ENCODE measurements at places on chromosomes 2 and 18.

GRCh38 chr2:222862106-222862908, 1.5 kb downstream of the ACSL3 start:
- no peak for DNase-seq

DNA sequence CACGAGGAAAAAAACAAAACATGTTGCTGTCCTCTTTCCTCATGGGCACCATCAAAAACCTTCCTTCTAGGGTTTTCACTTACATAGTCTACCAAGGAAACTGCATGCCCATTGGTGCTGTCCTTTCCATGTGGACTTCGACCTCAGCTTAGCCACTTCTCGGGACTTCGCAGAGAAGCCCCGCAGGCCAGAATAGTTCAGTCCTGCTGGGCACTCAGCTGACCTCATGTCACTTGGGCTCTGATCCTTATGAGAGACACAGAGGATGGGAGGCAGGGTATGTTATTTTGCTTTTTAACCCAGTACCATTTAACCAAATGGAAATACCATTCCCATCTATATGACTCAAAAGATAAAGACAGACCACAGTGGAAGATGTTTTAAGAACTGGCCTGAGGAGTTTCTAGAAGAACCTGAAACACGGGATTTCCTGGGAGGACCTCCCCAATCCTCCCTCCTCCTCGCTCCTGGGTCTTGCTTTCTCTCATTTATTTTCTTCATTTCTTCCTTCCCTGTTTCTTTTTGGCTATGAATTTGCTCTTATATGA, 28.4 kb downstream of the AAK1 start:
- no peak for DNase-seq

DNA sequence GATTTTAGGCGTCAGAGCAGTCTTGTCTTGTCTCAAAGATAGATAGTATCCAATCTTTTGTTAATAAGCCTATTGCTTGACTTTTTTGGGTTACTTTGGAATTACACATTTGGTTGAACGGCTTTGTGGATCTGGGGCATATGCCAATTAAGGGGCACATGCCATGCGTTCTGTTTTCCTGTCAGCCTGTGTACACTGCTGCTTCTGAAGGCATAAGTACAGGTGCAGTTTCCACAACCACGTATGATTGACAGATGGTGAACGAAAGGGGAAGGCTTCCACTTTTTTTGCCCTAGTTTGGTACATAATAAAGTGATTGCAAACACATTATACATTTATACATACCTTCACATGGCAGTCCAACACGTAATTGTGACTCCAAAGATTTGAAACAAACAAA, 102.3 kb downstream of the RAPH1 start:
- DNase-seq, result no peak

DNA sequence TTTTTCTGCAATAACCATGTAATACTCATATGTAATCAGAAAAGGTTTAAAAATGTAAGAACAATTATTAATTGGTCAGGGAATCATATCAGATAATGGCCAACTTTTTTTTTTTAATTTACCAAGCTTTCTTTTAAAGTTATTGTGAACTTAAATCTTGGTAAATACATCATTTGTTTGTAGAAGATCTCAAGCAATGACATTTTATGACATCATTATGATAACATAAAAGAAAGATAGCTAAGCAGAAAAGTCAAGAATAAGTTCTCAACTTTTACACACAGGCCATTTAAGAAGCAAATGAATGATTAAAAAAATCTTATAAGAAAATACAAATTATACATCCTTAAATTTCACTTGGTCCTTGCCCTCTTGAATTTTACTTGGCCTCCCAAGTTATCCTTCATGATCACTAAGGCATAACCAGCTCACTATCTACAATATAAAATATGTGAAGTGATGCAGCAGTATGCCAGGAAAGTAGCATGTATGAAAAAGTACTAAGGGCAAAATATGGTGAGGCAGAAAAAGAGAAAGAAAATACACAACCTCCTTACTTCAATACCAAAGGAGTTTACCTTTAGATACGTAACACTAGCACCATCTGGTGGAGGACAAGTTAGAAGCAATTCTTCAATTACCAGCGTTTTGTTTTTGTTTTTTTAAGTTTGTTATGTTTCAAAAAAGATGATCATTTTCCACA, 116.6 kb downstream of the SRBD1 start:
- no peak for DNase-seq

GRCh38 chr2:225025917-225026571, 16.2 kb downstream of the DOCK10 start:
- no peak for DNase-seq

GRCh38 chr2:178770518-178770917, 36.7 kb downstream of the TTN start:
- DNase-seq, result no peak

GRCh38 chr2:230000118-230000841, 68.4 kb downstream of the SLC16A14 start:
- DNase-seq, result no peak

- no peak for DNase-seq
Observed at GRCh38 chr2:238427435-238428162, 872 bp downstream of the ASB1 start.

- no peak for DNase-seq
Observed at GRCh38 chr18:77366720-77367641, 117.3 kb downstream of the GALR1 start.

DNA sequence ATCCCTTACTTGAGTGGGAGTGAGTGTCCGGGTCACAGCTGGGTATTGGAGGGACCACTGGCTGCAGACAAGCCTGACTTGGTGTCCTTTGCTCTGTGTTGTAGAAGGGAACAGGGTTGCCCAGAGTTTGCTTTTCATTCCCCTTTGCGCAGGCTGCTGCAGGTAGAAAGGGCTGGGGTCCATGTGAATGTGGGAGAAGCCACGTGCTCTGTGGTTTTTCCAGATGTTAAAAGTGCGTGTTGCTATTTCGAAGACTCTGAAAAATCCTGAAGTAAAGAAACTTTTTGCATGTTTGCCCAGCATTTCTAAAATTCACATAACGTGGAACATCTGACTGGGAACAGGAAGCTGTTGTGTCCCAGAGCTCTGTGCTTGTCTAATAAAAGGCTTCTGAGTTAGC, 28.8 kb downstream of the GLI2 start:
- DNase-seq, result no peak

DNA sequence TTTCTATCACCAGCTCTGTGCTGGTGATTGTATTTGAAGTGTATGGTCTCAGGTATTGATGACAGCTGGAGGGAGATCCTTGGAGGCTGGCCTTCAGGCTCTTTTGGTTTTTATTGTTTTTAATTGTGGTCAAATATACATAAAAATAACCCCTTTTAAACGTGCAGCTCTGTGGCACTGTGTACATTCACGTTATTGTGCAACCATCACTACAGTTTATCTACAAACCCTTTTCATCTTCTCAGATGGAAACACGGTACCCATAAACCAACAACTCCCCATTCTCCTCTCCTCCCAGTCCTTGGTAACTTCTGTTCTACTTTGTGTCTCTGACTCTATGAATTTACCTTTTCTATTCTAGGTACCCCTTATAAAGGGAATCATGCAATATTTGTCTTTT, 79.3 kb upstream of the ATP8B1 start:
- DNase-seq, result no peak

DNA sequence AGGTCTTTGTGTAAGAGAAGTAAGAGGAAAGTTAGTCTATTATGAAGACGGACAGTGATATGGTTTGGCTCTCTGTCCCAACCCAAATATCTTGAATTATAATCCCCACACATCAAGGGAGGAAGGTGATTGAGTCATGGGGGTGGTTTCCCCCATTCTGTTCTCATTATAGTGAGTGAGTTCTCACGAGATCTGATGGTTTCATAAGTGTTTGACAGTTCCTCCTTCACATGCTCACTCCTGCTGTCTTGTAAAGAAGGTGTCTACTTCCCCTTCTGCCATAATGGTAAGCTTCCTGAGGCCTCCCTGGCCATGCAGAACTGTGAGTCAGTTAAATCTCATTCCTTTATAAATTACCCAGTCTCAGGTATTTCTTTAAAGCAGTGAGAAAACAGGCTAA, 67.6 kb downstream of the NEURL3 start:
- no peak for DNase-seq

GRCh38 chr2:149537092-149537726, 50.4 kb downstream of the MMADHC start:
- no peak for DNase-seq

GRCh38 chr2:108280466-108280865, 8.2 kb upstream of the SULT1C2 start:
- DNase-seq, result no peak

DNA sequence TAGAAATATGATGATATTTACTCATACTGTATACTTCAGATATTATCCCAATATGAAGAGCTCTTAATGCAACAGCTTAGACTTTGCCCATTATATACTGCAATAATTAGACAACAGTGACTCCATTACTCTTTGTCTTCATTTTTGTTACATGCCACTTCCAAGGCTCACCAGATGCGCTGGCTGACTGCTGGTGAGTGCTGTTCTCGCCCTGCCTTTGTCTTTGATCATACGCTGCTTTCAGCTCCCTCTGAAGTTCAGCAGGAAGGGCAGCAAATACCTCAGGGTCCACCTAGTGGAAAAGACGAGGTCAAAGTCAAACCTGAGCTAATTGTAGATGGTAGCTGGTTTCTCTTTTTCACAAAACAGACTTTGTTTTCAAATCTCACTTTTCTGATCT, 66.3 kb downstream of the EIF5B start:
- DNase-seq, result no peak

- no peak for DNase-seq
Observed at GRCh38 chr2:205754285-205754923, 72.1 kb downstream of the NRP2 start.

- no peak for DNase-seq
Observed at GRCh38 chr2:6972067-6972710, 55.0 kb downstream of the RNF144A start.

DNA sequence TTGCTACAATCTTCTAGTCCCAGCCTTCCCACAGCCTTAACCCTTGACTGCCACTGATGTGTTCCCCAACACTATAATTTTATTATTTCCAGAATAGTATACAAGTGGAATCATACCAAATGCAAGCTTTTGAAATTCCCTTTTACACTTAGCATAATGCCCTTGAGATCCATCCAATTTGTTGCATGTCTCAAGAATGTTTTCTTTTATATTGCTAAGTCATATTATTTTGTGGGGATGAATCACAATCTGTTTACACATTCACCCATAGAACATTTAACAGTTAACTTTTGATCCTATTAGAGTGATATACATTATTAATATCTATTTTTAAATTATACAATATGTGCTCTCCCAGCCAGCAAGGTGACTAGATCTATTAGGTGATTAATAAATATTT, 74.3 kb upstream of the KYNU start:
- no peak for DNase-seq

DNA sequence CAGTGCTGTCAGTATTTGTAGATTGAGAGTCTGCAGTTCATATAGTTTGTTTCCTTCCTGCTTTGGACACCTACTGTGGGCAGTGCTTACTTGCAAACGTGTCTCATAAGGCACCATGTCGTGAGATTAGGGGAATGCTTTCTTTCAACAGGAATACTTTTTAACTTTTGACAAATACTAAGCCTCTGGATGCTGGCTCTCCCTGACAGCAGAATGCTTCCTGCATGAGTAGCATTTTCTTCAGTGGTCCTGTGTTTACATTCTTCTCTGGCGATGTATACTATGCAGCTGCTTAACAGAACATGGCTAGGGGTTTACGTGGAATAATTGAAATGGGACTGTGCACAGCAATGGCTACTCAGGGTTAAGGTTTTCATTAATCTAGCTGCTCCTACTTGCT, 807.5 kb downstream of the MBD2 start:
- DNase-seq, result no peak
